Renal cortical epithelial cell (primary cell): ENCODE measurements at places on chromosomes 5 and 9. TPM values are rescaled to one million over a fixed set of nuclear protein-coding genes. Genes with fewer than 3 reads are reported as not detected.

Gene GPR151
- total RNA-seq = not detected in 2 replicates

DNA sequence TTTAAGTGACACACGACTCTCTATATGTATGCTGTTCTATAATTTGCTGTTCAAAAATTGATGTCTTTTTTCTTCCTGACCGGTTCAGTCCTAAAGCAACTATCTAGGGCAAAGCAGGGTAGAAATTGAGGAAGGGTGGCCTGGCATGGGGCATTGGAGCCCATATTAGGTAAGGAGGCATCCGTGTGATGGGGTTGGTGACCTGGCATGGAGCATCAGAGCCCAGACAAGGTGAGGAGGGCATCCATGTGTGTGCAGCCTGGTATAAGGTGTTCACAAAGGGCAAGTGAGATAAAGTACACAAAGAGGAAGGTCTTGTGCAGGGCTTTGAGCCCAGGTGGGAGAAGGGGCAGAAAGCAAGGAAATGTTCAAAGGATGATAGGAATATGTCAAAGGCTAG is 104.9 kb downstream of the PAM start:
- DNase-seq = no peak

GRCh38 chr5:68550015-68550414 is 334.5 kb downstream of the PIK3R1 start:
- DNase-seq = peak; percentile 74

Gene SH3PXD2B
- total RNA-seq = 8.3 and 12.9 TPM in 2 replicates

Gene ELP1
- total RNA-seq = 41.2 and 49.8 TPM in 2 replicates

Gene AKNA
- 7.8 and 22.0 TPM in 2 replicates for total RNA-seq

GRCh38 chr5:42285230-42285629 is 138.0 kb upstream of the GHR start:
- DNase-seq = no peak

Gene NDFIP1
- 63.2 and 126 TPM in 2 replicates for total RNA-seq

- peak; percentile 4 for DNase-seq
Measured at GRCh38 chr5:128358826-128359225, 179.2 kb downstream of the FBN2 start.

GRCh38 chr5:178488696-178489095 is 101.5 kb downstream of the COL23A1 start:
- no peak for DNase-seq

Gene PCDHAC1
- total RNA-seq = 0.52 and 2.7 TPM in 2 replicates

GRCh38 chr5:18517641-18518380 is 883.6 kb downstream of the TAF11L14 start:
- no peak for DNase-seq

DNA sequence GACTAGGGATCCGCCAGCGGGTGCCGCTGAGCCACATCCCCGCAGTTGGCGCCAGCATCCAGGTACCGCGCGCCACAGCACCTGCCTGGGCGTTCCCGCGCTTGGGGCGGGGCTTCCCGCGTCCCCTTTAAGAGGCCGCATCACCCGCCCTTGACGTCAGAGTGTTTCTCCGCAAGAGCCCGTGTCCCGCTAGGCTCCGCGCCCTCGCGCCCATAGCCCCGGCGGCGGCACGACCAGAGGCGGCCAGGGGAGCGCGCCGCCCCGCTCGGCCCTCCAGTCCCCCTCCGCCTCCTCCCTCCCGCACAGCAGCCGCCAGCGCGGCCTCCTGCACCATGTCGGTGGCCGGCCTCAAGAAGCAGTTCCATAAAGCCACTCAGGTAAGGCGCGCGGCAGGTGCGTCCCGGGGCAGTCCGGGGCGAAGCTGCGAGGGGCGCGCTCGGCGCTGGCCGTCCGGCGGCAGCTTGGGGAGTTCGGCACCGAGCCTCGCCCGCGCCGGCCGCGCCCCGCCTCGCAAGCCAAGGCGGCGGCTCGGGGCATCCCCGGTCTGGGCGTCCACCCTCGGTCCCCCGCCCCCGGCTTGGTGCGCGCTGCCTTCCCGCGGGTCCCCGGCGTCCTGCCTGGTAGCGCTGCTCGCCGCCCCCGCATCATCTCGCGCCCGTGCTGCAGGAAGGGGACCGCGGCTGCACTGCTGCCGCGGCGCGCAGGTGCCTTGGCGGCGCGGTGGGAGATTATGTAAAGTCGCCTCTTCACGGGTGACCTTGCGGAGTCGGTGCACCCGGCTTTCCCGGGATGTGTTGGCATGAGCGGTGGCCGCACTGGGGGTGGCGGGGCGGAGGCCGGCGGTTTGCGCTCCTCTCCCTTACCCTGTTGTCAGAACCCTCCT is at the start of gene SH3GL2:
Gene SH3GL2, plus strand, starts transcription at position 156 of the 883 bp plus-strand sequence.
- peak; percentile 10 for DNase-seq

DNA sequence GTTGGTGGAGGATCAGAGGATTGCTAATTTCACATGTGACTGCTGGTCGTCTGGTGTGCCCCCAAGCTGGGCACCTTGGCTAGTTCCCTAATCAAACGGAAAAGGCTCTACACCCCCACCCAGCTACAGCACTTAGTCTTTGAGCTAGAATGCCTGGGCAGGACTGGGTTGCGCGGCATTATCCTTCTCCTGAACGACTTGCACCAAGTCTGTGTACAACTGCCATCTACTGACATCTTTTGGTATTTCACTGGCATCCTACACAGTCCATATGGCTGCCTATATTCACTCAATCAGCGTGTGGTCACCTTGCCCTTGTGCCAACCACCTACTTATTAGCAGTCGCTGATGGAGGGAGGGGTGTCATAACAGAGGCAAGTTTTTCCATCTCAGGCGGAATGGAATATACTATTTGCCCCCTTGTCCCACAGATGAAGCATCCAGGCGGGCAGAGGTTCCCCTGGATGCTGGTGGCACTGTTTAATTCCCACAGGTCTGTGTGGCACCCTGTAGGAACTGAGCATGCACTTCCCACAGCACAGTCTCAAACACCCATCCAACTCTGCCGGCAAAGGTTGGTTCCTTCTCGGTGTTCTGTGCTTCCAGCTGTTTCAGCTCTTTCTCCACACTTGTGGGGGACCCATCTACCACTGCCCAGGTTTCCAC is 150.1 kb downstream of the OSTF1 start:
- DNase-seq = peak; percentile 55
